RWPE2 (cell line): ENCODE measurements at places on chromosomes 7 and 10.

DNA sequence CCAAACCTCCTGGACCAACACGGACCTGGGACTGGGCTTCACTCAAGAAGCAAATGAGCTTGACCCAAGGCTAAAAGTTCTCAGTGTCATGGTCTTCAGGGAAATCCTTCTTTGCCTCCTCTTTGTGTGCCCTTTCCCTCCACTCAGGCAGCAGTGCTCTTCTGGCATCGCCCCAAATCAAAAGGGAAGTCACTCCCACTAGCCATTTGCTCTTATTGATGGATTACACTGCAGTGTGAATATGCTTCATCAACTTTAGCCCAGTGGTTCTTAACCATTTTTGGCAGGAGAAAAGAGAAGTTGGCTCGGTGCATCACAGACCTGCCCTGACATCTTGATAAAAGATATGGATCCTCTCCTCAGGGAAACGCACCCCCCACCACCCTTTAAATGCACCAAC lies 19.2 kb upstream of the IKZF1 start:
- DNase-seq, result no peak

DNA sequence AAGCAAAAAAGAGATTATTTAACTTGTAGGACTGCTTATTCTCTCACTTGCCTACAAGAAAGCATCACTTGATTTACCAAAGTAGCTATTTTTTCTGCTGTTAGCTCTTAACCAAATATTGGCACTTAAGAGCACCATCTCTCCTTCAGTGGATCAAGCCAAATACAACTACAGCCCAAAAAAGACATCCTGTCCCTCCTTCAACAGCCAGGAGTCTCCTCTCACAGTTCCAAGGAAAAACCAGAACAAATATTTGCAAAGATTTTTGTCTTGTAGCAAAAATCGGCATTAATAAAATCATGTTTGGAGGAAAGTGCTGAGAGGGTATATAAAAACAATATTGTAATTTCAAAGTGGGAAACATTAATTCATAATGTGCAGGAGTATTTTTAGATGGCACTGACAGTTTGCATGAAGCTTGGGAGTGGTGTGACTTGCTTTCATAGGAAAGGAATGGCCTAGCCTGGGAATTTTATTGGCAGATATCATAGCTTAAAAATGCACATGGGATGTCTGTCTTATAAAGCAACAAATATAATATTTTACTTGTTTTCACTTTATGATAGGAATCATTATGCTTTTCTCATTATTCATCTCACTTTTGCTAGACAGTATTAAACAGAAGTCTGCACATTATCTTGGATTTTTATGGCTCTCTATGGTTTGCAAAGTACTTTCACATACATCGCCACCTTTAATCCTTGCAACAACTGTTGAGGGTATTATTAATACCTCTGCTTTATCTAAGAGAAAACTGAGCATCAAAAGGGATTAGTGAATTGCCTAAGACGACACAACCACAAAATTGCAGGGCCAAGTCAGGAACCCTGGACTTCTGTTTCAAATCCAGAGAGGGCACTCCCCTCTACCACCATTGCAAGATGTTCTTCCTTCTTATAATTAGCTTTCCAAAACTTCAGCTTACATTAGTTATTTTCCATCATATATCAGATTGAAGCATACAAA lies 103.5 kb downstream of the AGMO start:
- no peak for DNase-seq

- no peak for DNase-seq
Observed at GRCh38 chr7:118844748-118845147, 620.2 kb downstream of the ANKRD7 start.

GRCh38 chr7:127854383-127854782 lies 176.9 kb downstream of the LRRC4 start:
- no peak for DNase-seq

DNA sequence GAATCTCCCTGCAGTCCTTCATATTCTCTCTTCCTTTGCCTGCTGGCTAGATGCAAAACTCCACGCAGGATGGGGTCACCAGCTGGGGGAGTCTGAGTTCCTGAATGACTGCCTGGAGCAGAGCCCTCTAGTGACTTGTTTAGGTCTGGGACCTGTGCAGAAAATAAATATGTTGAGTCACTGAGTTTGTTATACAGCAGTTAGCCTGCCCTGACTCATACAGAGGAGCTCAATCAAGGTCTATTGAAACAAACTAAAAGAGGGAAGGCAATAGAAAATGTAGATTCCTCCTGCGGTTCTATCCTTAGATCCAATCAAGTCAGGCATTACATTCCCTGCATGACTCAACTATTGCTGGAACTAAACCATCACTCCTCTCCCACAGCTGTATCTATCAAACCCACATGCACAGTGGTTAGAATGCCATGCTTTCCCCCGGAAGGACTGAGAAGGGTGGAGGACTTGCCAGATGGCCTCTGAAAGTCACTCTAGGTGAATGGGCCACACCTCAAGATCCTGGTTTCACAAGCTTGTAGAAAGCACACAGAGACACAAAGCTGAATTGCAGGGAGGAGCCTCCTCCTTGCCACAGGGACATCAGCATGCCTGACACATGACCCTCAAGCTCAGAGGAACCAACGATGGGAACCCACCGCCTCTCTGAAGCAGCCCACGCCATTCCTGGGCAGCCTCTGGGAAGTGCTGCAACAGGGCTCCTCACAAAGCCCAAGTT lies 73.9 kb downstream of the SH3PXD2A start:
- no peak for DNase-seq

GRCh38 chr10:67775279-67775678 lies 62.7 kb downstream of the DNAJC12 start:
- DNase-seq, result no peak

DNA sequence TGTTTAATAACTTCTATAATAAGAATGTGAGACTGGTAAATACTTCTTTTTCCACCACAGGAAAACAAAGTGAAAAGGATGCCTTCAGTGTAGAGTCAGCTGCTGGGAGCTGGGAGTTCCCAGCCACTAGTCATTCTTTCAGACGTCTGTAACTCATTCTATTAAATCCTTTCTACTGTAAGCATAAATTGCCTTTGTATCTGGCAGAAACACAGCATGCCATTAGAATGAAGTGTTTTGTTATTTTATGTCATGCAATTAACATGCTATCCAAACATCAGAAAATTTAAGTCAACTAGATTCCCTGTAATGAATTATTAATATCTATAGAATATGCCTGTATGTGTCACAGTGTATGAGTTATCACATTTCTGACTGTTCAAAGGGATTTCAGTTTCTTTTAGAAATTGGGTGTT lies 14.3 kb downstream of the BPGM start:
- no peak for DNase-seq

GRCh38 chr10:101311185-101312066 lies 42.5 kb upstream of the BTRC start:
- DNase-seq, result no peak

DNA sequence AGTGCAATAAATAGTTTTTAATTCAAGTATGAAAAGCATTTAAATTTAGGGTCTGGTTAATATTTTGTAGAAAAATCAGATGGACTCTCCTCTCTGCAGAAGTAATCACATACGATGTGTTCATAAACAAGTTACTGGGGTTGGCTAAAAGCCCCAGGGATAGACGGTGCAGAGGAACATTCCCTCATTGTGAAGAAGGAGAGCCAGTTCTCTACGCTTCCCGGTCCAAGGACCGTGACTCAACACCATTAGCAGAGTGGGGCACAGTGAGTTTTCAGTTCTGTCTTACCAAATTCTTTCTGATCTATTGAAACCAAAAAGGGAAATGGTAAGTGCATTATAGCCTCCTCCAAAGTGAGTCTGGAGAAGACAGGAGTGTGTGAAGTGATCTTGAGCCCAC lies 327.8 kb downstream of the WDR37 start:
- DNase-seq, result no peak

- DNase-seq, result no peak
Observed at GRCh38 chr10:6161921-6162320, 40.8 kb upstream of the PFKFB3 start.

- no peak for DNase-seq
Observed at GRCh38 chr10:32622409-32622808, 176.5 kb downstream of the CCDC7 start.

DNA sequence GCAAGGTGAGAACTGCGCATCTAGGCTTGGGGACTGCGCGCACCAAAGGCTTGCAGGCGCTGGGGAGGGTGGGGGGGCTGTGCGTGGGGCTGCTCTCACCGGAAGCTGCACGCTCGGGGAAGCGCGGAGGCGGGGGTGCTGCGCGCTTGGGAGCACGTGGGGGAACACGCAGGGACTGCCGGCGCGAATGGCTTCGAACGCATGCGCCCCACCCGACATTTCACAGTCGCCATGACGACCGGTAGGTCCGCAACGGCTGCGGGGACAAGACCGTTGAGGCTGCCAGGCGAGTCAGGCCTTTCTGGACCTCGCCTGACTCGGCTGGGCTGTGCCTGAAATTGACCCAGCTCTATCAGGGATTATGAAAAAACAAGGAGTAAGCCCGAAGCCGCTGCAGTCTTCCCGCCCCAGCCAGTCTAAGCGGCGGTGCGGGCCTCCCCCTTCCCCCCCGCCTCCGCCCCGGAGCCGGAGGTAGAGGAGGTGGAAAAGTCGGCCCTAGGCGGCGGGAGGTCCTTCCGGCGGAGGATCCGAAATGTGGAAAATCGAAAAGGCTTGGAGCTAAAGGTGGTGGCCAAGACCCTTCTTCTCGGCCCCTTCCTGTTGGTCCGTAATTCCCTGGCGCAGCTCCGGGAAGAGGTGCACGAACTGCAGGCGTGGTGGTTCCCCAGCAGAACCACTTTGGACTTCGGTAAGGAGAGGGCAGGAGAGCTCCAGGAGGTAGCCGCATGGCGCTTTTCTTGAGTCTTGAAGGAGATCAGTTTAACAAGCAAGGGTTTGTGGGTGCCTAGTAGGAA lies 34.9 kb upstream of the STEAP1 start:
- DNase-seq, result no peak

- DNase-seq, result no peak
Observed at GRCh38 chr7:30464231-30464671, 14.3 kb downstream of the NOD1 start.

DNA sequence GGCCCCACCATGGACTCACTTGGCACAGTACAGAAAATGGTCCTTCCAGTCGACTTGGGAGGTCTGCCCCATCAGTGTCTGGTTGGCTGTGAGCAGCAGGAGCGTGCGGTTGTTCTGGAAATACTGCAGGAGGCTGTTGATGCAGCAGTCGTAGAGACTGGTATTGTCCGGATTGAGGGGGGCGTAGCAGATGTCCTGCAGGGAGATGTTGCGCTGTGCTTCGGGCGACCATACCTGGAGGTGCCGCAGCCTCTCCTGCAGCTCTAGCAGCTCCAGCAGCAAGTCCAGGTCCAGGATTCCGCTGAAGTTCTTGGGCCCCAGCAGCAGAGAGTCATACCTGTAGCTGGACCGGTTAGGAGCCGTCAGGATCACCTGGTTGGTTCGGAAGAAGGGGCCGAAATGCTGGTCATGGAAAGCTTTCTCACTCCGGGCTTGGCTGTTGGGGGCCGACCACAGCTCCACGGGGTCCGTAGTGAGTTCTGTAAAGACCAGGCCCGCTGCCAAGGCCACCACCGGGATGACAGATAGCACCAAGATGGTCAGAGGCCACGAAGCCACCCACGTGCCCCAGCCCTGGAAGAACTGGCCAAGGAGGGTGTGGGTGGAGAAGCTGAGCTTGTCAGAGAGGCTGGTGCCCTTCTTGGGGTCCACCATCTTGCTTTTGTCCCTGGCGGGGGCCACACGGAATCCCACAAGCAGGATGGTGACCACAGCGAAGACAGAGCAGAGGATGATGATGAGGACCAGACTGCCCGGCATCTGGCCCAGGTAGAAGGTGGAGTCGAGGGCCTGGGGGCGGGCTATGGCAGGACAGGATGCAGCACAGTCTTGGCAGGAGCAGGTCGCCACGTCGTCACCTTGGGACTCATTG lies 2.1 kb downstream of the NPC1L1 start:
- no peak for DNase-seq

DNA sequence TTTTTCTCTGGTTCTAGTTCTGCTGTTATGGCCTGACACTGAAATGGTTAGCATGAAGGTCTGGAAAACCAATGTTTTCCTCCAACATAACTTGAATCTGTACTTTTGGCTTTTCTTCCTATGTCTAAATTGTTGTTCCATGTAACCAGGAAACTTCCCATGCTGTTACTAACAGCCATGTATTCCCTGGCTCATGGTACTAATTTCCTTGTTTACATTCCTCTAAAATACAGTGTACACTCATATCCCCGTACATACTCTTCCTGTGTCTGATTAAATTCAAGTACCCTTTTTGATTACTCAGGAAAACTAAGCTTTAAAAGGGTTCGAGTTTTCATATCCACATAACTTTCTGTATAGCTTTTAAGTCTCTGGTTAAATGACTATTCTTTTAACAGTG lies 12.3 kb upstream of the ACSM6 start:
- no peak for DNase-seq

DNA sequence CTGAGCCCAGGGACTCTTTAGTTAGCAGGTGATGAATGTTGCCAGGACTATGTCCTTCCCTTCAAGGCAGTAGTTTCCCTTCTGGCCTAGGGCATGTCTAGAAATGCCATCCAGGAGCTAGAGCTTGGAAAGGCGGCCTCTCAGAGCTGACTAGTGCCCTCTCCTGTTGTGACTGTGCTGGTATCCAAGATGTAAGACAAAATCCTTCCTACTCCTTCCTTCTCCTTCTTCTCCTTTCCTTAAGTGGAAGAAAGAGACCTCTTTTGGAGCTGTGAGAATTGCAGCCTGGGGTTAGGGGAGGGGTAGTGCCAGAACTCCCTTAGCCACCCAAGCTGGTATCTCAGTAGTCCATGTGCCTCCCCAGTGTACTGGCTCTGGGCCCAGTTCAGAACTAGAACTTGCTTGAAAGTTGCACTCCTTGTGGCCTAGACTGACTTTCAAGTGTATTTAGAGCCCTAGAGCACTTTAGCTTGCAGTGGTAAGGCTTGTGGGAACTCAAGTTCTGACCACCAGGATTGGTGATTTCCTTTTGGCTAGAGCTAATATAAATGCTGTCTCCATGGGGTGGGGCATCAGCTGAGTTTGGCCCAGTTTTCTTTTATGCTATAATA lies 118.8 kb downstream of the NPSR1 start:
- no peak for DNase-seq

GRCh38 chr7:14691597-14692203 lies 210.9 kb downstream of the DGKB start:
- DNase-seq, result no peak

- no peak for DNase-seq
Observed at GRCh38 chr7:100465299-100465698, 1.2 kb upstream of the SPACDR start.

- no peak for DNase-seq
Observed at GRCh38 chr7:152911922-152912321, 152.4 kb downstream of the ACTR3B start.

GRCh38 chr7:24478137-24478655 lies 95.1 kb upstream of the PALS2 start:
- DNase-seq, result no peak

GRCh38 chr7:130649004-130649790 lies 19.4 kb downstream of the COPG2 start:
- no peak for DNase-seq

GRCh38 chr10:47048526-47048905 lies 137.3 kb downstream of the PTPN20 start:
- no peak for DNase-seq
